ENCODE measurements at places on chromosomes 1 and 21. TPM values are rescaled to one million over a fixed set of nuclear protein-coding genes. Genes with fewer than 3 reads are reported as not detected.

The EVA1C gene
- 1.1 TPM for total RNA-seq

The NEGR1 gene
- not detected for total RNA-seq

The RGSL1 gene
- not detected for total RNA-seq

The GMEB1 gene
- total RNA-seq: 4.6 TPM

The GJA8 gene
- not detected for total RNA-seq

The RNF2 gene
- total RNA-seq: 37.2 TPM

The ATAD3B gene
- total RNA-seq: 31.3 TPM

The FNBP1L gene
- total RNA-seq: 59.0 TPM
